LoVo (cell line): ENCODE measurements at places on chromosomes 3 and 15.

DNA sequence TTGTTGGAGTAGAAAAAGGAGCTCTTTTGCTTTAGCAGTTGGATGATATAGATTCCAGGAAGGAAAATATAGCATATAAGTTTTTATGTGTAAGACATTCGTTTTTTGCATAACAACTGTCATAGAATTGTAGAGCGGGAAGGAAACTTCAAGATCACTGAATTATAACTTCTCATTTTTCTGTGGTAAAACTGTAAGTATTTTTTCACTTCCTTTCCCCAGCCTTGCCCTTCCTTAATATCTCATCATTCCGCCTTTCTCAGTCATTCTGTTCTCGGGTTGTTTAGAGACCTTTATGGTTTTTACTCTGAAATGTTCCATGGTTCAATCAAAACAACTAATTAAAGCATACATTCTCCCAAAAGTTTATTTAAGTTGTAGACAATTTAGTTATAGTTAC, 1.1 kb downstream of the EAF2 start:
- DNase-seq: no peak

DNA sequence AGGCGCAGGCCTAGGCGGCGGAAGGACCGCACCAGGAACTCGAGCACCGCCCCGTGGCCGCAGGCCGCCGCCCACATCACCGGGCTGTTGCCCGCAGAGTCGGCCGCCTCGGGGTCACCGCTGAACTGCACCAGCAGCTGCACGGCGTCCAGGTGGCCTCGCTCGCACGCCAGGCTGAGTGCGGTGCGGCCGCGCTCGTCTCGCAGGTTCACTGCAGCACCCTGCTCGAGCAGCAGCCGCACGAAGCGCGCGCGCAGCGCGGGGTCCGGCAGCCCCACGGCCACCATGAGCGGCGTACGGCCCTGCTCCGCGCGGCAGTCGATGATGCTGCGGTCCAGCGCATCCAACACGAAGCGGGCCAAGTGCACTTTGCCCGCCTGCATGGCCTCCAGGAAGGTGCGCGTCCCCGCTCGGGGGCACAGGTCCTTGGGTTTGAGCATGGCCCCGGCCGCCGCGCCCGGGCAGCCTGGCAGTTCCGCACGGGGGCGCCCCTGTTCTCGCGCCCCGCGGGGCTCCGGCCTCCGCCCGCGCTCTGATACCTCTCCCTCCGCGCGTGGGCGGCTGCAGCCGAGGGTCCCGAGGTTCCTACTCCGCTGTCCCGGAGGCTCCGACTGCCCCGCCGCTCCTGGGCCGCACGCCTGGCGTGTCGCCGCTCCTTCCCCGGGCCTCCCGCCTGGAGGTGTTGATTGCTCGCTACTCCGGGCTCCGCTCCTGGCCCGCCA, 556 bp downstream of the ANKRD63 start:
- DNase-seq: peak; percentile 62

DNA sequence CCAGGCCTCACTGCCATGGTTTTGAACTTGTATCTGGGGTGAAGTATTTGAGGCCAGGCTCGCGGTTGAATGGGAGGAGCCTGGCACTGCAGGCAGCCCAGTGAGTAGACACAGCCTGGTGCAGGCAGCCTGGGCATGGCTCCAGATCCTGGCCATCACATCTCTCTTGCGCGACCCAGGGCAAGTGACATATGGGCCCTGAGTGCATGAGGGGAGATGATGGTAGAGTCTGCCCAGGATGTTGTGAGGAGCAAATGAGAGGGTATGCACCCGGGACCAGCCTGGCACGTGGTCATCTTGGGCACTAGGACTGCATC, 103.5 kb downstream of the TBC1D2B start:
- no peak for DNase-seq

- DNase-seq: no peak
Measured at GRCh38 chr15:89395461-89395871, 60.8 kb upstream of the POLG start.

DNA sequence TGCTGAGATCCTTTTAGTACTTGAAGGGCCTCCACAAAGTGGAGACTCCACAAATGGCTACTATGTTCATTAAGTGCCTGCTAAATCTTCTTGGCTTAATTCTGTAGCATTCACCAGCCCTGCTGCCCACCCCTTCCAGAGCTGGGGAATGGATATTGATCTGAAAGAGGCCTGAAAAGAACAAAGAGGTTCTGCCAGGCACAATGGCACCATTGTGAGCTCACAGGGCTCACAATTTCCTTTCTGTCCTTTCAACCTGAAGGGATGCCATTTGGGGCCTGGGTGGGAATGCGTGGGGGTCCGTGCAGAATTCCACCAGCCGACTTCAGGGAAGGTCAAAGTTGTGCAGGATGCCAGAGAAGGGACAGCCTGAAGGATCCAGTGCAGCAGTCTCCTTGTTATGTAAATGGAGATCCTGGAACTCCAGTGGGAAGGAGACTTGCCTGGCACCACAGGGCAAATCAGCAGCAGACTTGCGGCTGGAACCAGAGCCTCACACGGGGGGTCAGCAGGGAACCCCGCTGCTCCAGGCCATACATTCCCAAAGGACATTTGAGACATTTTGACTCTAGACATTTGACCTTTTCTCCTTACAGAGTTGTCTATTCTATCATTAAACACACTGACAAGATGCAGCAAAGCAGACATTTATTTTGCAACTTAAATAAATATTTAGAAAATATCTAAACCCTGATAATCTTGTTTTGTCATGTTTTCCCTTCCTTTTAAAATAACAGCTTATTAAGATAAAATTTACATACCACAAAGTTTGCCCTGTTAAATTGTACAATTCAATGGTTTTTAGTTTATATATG, 21.5 kb upstream of the MORF4L1 start:
- DNase-seq: no peak

DNA sequence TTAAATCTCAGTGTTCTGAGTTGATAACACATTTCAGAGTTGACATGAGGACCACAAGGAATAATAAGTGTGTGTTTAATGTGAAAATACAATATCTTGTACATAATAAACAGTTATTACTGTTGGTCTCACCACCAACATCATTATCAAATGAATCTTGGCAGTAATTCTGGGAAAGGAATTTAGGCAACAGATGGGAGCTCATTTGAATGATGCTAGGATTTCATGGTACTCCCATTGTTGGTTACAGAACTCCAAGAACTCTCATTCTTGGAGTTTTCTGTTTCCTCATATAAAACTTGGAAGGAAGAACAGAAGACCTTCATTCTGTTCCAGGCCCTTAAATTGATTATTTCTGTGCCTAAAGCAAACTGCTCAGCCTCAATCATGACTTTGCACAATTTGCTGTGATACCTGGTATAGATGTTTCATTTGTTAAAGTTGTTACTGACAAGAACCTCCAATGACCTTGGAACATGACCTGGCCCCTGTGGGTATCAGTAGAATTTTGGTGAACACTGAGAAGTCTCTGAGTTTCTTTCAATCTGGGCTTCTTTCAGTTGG, 385.8 kb downstream of the LPP start:
- no peak for DNase-seq

- DNase-seq: no peak
Measured at GRCh38 chr3:9473496-9474065, 76.2 kb downstream of the SETD5 start.

- no peak for DNase-seq
Measured at GRCh38 chr3:59001675-59002074, 48.1 kb downstream of the CFAP20DC start.

DNA sequence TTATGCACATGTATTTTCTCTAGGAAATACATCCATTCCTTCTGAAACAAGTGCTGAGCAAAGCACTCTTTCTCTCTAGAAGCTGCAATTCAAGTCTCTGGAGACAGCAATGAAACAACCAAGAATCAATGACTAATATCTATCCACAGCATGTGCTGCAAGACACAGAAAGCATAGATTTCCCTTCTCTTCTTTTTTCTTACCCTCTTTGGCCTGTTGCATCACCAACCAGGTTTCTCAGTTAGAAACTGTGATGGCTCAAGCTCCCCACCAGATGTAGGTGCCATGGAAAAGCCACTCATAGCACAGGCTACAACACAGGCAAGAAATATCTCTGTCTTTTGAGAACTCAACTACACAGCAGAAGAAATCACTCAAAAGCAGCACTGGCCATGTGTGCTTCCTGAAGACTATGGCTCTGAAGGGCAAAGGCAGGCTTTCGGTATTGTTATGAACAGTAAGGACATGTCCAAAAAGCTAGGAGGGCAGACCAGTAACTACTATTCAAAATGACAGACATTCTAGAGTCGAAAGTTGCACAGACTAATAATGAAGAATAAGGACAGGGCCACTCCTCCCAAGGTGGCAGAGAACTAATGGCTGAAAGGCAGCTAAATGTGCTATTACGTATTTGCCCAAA, 15.5 kb downstream of the ZDHHC3 start:
- DNase-seq: no peak

DNA sequence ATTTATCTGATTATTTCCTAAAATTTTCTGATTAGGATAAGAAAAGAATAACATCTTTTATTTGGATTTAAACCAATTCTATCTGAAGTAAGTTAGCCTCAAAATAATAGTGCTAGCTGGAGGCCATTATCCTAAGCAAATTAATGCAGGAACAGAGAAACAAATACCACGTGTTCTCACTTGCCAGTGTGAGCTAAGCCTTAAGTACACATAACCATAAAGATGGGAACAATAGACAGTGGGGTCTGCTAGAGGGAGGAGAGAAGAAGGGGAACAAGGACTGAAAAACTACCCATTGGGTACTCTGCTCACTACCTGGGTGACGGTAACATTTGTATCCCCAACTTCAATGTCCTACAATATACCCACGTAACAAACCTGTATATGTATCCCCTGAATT, 31.3 kb upstream of the LYSMD4 start:
- DNase-seq: no peak

GRCh38 chr3:73687106-73688004, 62.6 kb upstream of the PDZRN3 start:
- no peak for DNase-seq

DNA sequence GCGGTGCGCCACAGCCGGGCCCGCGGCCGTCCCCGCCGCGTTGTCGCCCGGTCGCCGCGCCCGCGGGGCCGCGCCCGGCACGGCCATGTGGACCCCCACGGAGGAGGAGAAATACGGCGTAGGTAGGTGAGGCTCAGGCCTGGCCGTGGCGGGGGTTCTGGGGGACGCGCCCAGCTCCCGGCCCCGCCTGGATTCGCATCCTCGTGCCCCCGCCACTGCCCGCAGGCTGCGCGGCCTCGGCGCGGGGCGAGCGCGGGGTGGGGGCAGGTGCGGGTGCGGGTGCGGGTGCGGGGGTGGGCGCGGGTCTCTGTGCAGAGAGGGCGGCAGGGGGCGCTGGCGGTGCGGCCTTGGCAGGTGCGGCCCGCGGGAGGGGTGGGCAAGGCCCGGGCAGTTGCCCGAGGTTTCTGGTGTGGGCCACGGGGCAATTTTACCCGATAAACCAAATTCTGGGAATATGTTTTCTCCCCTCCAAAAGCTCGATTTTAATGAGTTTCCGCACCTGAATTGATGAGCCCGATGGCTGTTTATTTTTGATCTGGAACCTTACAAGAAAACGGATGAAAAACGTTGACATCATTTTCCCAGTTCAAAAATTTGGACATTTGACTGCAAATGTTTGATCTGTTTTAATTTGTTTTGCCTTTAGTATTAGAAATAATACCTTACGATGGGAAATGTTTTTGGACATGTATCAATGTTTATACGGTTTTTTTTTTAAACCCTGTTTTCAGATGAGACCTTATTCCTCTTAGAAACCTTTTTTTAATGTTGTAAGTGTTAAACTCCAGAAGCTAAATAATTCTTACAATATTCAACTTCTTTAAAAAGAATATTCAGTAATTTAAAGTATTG, 678 bp downstream of the DOCK3 start:
- no peak for DNase-seq

DNA sequence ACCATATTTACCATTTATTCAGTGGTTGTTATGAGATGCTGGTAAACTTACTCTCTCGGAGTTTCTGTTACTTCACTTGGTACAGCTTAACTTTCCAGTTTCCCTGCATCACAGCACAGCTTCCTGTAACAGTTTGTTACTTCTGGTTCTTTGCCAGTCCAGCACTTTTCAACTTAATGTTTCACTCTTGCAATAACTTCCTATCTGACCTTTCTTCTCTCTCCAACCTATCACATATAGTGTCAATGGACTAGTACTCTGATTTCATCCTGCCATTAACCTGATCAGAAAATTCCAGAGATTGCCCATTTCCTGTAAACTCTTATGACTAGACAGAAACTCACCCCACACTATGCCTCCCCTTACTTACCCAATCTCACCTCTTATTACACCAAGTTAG, 3.9 kb upstream of the ATP11B start:
- no peak for DNase-seq

GRCh38 chr3:123553536-123553935, 31.3 kb downstream of the HACD2 start:
- no peak for DNase-seq

DNA sequence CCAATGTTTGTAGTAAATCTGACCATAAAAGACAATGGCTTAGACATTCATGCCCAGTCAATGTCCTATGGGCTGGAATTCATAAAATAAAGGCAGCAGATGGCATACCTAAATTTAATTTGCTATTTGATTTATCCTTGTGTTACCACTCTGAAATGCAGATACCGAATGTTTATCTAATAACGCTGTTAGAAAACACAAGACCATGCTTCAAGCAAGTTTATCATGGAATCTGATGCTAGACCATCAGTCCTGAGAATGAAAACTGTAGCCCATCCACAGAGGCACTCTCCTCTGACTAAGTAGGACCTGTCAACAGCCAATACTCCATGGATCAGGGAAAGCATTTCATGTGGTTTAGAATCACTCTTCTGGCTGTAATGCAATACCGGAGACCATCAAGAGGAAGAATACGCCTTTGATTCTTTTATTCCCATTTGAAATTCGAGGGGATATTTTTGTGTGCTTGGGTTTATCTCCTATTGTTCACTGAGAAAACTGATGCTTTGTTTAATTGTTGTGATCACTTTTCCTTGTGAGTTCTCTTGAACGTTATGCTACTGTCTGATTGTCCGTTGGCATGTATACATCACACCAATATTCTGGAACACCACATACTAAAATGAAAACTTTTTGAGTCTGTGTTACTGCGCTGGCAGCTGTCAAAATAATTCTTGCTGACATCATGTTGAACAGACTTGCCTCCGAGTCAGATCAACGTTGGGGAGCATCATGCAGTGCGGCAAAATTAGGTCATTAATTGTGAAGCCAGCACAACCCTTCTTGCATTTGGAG, 12.1 kb upstream of the CPB1 start:
- DNase-seq: no peak

DNA sequence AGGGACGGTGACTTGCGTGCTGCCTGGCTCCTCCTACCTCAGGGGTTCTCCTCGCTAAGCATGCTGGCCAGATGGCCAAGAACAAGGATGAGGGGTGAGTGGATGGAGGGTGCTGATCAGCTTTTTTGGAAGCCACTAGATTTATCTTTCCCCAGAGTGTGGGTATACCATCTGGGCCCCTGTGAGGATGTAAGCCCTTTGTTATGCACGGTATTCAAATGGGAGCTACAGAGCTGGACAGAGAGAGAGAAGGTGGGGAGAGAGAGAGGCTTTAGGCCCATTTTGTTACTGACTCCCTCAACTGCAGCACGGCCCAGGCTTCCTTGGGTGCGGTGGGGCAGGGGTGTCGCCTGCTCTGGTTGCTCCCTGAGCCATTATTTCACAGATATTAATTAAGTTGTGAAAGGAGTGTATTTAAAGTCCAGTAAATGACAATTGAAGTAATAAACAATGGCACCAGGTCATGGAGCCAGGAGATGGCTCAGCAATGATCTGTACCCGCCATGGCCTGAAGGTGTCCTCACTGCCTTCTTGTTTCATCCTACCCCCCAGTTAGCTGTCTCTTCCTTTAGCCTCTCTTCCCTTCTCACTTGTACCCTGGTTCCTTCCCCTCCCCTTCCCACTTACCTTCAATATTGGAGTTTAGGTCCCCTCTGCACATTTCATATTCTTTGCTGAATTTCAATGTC, 158.0 kb downstream of the CLSTN2 start:
- no peak for DNase-seq
